NCI-H146 (cell line): ENCODE measurements at places on chromosomes 5 and 9.

- no peak for DNase-seq
These were observed 99.6 kb downstream of the LIFR start for GRCh38 chr5:38456657-38457399.

GRCh38 chr9:72912476-72913381 is 40.1 kb downstream of the ALDH1A1 start:
- DNase-seq = no peak

- no peak for DNase-seq
These were observed 12.3 kb downstream of the KIF4B start for GRCh38 chr5:155025895-155026294.

DNA sequence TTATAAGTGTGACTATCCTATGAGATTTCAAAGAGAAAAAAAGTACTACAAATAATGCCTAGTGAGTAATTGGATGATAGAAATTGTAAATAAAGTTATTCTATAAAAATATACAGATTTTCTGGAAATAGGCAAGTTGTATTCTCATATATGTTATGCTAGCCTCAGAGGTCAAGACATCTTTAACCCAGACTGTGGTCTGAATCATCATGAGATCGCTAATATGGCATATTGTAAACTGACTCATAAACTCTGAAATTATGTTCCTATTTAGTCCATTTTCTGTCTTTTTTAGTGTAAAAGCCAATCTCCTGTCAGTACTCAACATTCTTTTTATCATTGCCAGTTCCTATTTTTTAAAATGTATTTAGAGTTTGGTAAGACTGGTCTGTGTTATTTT is 14.2 kb downstream of the LOX start:
- no peak for DNase-seq

DNA sequence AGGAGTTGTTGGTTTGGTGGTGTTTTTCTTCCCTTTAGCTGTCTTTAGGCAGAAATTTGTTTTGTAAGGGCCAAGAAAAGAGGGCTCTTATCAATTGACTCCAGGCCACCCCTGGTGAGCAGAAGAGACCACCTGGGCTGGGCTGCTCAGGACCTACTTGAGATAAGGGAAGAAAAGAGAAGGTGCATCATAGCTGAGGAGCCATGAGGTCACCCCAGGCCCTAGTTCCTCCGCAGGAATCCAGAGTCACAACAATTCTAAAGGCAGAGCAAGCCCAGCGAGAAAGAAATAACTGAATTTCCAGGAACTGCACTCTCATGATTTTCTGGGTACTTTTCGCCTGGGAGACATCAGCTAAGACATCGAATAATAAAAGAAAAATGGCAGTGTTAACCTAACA is 34.9 kb downstream of the RFK start:
- no peak for DNase-seq

DNA sequence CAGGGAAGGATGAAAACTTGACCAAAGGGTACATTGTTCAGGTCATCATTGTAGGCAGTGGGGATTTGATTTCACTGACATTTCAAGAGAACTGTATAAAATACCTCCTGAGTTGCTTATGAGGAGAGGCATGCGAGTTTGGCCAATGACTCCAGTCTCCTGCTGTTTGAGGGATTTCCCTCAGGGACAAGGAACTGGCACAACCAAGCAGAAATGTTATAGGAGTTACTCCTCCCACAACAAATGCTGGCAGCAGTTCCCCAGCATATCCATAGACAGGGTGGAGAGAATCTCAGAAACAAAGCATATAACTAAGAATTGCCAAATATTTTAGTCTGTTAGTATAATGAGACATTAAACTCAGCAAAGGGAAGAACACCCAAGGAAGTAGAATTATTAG is 47.2 kb upstream of the FBXL7 start:
- no peak for DNase-seq

DNA sequence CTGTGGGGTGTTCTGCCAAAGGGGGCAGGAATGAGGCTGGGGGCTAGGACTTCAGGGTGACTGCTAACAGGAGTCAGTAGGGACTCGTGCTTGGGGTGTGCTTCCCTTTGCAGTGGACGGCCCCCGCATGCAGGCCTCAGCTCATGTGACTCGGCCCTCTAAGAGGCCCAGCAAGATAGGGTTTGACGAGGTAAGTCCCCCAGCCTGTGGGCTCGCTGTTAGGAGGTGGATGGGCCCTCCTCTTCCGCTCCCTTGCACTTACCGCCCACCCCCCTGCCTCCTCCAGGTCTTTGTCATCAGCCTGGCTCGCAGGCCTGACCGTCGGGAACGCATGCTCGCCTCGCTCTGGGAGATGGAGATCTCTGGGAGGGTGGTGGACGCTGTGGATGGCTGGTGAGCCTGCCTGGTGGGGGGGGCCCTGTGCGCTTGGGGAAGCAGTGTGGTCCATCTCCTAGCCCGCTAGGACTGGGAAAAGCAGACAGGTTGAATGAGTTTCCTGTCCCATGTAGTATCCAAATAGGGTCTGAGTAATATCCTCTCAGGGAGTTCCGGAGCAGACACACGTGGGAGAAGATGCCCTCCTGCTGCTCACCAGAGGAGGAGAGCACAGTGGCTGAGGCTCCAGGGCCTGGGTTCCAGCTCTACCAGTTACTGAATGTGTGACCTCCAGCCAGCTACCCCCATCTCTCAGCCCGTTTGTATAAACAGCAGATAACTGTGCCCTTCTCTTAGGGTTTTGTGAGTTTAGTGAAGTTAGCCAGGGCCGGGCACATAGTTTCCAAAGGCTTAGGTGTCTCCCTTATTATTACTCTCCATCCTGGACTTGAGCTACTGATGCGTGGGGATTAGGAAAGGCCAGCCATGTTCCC is 8.2 kb downstream of the CERCAM start:
- no peak for DNase-seq

DNA sequence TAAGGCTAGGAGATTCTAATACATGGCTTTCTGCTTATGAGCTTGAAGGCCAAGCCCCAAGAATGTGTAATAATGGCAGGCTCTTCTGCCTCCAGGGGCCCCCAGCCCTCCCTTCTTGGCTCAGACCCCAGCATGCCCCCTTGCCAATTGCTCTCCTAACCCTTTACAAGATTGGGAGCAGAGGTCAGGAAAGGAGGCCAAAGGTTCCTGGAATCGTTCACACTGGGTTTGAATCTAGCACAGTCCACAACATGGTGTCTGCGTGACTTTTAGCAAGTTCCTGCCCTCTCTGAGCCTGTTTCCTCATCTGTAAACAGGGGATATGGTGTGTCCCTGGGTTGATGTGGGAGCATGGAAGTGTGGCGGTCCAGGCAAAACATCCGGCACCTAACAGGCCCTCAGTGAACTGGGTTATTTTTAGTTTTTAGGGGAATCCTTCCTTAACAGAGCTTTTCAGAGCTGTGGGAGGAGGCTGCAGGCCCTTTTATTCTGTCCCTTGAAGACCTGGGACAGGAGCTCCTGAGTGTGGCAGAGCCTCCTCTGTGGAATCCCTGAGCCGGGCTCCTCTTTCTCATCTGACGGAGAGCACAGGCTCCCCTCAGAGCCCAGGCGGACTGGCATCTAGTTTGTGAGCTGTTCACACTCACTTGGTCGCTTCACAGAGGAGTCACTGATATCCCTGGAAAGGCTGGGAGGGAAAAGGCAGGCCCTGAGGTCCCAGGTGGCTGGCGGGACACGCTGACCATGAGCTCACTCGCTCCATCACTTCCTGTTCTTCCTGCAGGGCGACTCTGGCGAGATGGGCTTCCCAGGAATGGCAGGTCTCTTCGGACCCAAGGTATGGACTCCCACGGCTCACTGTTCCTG is 23.4 kb upstream of the ORM1 start:
- DNase-seq = no peak

DNA sequence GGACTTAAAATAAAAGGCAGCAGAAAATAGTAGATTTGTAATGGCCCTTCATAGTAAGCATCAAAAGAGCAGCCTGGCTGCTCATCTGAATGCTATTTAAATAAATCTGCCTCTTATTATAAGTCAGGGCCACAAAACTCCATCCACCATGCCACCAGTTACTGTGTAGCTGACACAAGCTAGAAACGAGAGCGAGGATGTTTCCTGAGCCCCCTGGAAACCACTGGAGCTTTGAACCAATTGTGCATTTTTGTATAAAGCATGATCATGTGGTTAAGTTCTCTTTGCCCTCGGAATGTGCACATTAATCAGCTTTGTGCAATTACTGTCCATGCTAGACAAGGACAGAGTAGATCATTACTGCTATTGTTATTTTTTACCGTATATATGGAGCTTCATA is 17.4 kb downstream of the SLC24A2 start:
- no peak for DNase-seq

GRCh38 chr5:149962601-149963300 is 2.2 kb downstream of the SLC26A2 start:
- no peak for DNase-seq

GRCh38 chr9:30967476-30967875 is 1417.0 kb upstream of the ACO1 start:
- peak; percentile 80 for DNase-seq

DNA sequence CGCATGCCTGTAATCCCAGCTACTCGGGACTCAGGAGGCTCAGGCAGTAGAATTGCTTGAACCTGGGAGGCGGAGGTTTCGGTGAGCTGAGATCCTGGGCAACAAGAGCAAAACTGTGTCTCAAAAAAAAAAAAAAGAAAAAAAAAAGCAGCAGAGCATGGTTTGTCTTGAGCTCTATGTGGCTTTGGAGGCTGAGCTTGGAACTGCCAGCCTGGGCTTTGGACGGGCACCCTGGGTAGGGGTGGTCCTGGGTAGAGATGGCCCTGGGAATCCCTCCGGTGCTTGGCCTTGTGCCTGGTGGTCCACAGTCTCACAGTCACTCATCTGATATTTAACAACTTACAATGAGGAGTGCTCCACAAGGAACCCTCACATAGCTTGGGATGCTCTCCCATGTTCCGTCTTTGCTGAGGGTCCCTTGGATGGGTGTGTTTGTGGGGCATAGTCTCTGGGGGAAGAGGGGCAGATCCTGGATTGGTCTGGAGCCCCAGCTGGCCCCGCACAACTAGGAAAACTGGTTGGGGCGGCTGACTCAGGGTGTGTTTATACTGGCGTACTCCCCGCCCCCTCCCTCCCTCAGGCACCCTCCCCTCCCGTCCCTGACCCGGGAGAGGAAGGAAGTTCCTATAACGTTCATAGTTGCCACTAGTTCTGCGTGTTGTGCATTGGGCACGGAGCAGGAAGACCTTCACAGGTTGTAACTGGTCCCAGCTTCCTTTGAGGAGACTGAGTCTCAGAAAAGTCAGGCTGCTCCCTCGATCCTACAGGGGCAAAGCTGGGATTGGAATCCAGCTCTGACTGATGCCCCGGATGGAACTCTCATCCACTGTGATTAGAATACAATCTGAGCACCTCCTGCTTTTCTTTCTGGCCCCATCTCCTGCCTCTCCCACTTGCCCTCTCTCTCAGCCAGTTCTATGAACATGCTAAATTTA is 11.2 kb downstream of the IER5L start:
- DNase-seq = no peak

- DNase-seq = peak; percentile 60
These were observed 4.4 kb downstream of the MPDZ start for GRCh38 chr9:13274886-13275641.

DNA sequence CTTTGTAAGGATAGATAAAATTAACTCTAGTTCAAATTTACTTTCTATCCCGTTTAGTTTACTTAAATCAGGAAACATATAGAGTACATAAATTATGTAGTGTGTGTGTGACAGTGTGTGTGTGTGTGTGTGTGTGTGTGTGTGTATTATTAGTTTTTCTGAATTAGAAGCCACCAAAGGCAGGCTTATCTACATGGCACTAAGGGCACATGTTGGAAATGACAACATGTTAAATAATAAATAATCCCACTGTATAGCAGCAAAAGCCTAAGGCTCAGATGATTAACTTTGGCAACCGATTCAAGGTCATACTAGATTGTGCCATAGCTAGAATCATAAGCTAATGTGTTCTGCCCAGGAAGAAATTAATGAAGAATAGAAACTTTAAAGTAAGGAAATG is 54.6 kb downstream of the MEGF9 start:
- DNase-seq = no peak

GRCh38 chr9:105437704-105438103 is 10.1 kb upstream of the FSD1L start:
- peak; percentile 2 for DNase-seq

- no peak for DNase-seq
These were observed 16.0 kb downstream of the CXXC5 start for GRCh38 chr5:139664086-139664693.

GRCh38 chr5:116572350-116573278 is 2.0 kb downstream of the SEMA6A start:
- peak; percentile 64 for DNase-seq

DNA sequence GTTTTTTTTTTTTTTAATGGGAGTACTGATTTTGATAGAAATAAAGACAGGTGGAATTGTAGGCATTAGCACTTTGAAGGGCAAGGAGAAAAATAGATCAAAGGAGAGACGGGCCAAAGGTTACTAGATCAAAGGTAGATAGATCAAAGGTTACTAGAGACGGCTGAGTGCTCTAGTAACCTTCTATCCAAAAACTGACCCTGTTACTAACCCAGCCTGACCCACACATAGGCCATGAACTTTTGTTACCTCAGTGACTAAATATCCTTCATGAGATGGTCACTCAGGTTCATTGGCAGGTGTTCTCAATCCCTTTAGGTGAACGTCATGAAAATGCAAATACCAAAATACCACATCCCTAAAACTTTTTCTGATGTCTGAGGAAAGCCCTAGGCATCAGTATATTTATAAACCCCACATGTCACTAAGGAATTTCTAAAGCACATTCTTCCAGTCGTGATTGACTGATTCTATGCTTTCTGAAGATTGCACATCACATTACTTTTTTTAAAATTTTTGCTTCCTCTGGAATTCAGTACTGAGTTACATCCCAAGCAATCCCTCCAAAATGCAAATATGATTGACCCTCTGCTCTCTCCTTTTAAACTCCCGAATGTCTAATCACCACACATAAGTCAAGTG is 772.7 kb downstream of the BRINP1 start:
- DNase-seq = no peak

- no peak for DNase-seq
These were observed 43.3 kb downstream of the DOCK8 start for GRCh38 chr9:257957-258356.

DNA sequence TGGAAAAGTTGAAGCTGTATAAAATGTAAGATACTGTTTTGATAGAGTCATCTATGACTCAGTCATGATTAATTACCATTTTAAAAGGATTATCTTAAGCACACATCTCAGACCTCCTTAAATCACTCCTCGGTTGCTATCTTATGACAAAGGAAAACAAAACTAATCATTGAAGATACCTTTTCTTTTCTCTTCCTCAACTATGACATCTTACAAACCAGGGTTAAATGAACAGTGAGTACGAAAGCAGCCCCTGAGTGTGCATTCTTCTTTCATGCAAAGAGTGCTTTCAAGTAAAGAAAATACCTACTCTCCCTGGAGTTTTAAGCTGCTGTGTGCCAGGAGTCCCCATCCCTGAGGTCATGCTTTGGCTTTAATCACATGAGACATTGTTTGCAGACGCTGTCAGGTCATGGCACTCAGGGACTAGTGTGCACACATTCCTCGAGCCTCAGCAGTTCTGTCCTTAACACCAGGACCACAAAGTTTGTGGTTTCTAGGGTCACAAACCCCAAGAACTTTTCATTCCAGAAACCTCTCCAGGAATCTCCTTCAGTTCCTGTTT is 86.7 kb upstream of the ICE1 start:
- no peak for DNase-seq

DNA sequence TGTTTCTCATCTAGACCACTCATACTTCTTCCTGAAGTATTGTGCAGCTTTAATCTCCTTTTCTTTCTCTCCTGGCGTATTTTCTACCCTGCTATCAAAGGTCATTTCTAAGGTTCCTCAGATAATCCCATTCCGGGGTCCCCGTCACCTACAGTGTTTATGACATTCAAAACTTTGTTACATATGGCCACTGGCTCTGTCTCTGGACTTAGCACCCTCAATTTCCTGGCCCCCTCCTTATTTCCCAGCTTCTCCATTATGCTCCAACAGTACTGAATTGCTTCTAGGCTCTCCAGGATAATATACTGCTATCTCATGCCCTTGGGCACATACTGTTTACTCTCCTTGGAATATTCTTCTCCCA is 31.2 kb downstream of the RFK start:
- DNase-seq = no peak
